H9 (cell line): ENCODE measurements at places on chromosomes 5 and 9.

DNA sequence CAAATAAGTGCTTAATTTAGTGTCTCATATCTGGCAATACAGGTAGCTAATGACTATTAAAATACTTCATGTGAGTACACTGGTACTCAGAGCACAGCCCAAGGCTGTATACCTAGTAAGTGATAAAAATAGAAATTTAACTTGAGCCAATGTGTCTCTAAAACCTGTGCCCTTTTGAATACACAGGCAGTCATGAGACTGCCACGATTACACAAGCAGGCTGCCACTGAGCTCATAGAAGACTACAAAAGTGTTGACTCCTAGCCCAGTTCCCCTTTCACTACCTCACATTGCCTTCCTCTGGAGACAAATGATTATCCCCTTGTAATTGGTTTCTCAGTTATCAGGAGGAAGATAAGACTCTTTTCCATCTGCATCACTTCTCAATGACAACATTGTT is 66.3 kb upstream of the PAPPA start:
- no peak for DNase-seq

DNA sequence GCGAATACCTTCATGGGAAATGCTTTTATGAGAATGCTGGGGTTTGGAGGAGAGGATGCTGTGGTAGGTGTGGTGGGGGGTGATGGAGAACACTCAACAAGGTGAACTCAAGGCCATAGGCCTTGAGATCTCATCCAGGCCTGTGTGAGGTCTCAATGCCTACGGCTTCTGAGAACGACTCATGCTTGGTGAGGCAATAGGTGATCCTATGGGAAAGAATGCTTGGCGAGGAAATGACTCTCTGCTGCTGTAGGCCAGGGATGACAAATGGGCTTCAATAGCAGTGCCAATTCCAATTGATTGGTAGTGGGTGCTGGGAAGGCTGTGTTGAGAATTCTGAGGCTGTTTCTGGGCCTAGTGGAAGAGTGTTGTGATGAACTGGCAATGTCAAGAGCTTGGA is 280.2 kb upstream of the CLINT1 start:
- no peak for DNase-seq

DNA sequence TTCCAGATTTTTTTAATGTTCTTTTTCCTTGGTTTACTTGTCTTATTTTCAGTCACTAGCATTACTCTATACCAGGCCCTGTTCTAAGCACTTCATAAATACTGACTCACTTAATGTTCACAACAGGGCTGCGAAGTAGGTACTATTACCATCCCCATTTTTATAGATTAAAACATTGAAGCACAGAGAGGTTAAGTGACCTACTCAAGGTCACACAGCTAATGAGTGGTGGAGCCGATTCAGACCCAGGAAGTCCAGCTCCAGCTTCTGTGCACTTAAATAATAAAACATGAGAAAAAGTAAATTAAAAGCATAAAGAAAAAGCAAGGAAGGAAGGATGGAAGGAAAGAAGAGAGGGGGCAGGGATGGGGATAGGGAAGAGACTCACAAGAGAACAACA is 45.3 kb upstream of the DNAH5 start:
- no peak for DNase-seq

- DNase-seq, result no peak
Observed at GRCh38 chr9:6811436-6811835, 53.7 kb downstream of the KDM4C start.
